ENCODE measurements at places on chromosomes 1 and 21.

DNA sequence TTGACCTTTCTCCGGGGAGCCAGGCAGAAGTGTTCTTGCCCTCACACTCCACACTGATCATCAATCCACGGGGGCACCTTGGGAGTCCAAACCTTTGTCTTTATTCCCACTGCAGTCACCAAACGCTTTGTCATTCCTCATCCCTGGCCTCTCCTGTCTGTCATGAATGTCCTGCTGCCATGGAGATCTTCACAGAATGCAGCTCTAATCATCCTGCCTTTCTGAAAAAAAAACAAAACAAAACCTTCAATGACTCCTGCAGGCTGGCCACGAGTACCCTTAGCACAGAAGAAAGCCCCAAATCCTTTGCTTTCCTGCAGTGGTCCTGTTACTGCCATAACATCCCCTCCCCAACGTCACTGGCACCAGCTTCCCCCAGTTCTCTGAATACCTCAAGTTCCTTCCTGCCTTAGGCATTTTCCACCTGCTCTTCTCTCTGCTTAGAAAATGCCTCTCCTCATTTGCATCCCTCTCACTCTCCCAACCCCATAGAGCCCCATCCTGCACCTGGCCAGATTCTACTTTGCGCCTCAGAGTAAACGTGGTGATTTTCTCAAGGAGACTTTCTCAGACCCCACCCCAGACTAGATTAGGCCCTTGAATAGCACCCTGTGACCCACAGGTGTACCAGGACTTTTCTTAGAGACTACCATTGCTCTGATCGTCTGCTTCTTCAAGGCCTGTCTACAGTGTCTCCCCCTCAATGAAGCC lies 131.2 kb downstream of the AK5 start:
- no peak for DNase-seq

DNA sequence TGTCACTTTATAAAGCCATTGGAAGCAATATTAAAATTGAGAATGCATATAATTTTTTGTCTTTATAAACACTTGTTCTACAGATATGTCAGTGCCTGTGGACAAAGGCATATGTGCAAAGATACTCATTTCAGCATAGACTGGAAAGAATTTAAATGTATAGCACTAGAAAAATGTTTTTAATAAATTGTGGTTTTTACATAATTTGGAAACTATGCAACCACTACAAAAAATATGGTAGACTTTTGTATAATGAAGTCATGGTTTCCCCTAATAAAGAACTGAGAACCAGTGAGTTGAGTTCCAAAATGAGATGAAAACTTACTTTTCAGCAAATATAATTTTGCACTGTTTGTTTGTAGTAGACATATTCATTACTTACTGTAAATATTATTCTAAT lies 48.5 kb downstream of the BRINP3 start:
- no peak for DNase-seq

- peak; percentile 61 for DNase-seq
Observed at GRCh38 chr1:32828341-32828740, 10.9 kb downstream of the S100PBP start.

DNA sequence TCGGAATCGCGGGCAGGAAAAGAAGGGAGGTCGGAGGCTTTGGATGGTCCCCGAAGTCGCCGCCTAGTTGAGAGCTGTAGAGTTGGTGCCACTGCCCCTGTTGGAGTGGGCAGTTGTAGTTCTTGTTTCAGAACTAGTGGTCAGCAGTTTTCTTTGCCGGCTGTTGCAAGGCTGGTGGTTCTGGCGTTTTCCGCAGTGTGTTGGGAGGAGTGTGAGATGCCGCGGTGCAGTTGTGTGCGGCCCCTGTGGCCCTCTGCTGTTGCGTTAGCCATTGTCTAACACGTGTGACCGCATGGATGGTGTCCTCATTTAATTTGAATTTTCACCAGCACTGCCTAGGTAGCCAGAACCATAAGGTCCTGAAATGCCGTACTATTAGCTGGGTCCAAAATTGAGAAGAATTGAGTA lies 1.4 kb downstream of the ARF1 start:
- DNase-seq, result no peak

GRCh38 chr1:204478172-204478899 lies 16.3 kb downstream of the PIK3C2B start:
- no peak for DNase-seq

GRCh38 chr1:228898582-228898992 lies 163.3 kb downstream of the RHOU start:
- peak; percentile 54 for DNase-seq

GRCh38 chr21:31370893-31371544 lies 27.0 kb upstream of the TIAM1 start:
- no peak for DNase-seq

- no peak for DNase-seq
Observed at GRCh38 chr1:2552189-2552588, 4.0 kb upstream of the TNFRSF14 start.

DNA sequence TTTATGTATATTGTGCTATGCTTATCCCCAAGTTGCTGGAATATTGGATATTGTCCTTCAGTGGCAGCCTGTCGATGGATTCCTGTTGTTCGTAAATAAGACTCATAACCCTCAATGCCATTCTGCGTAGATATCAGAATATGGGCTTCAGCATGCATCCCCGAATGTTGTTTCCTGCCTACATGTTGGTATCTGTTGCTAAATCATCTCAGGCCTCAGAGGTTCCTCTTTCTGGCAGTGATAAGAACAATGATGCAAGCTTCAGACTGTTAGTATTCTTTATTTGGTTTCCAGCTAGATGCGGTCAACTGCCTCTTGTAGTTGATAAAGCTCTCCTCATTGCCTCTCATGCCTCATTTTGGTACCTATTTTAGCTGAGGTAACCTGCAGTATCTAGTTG lies 2082.6 kb downstream of the MRPL39 start:
- DNase-seq, result no peak

DNA sequence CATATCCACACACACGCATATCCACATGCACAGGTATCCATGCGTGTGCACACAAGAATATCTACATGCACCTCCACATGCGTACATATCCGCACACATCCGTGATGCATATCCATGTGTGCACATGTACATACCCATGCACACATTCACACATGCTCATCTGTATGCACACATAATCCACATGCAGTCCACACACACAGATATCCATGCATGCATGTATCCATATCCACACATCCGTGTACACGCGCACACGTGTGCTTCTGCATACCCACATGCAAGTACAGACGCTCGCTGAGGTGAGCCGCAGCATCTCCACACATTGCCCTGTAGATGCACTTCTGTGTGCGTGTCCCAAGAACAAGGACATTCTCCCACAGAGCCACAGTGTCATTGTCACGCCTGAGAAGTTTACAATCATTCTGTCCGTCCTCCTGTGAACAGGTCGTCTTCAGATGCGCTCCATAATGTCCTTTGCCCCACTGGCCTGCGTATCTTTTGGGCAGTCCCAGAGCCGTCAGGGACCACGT lies 43.4 kb downstream of the COL18A1 start:
- DNase-seq, result no peak

Data from hematopoietic multipotent progenitor cell (in vitro differentiated cells).